ENCODE measurements at places on chromosomes 16 and 17.

- no peak for DNase-seq
Observed at GRCh38 chr17:34378664-34379101, 15.7 kb upstream of the CCL1 start.

GRCh38 chr16:4110680-4111079 lies 5.6 kb downstream of the ADCY9 start:
- no peak for DNase-seq

DNA sequence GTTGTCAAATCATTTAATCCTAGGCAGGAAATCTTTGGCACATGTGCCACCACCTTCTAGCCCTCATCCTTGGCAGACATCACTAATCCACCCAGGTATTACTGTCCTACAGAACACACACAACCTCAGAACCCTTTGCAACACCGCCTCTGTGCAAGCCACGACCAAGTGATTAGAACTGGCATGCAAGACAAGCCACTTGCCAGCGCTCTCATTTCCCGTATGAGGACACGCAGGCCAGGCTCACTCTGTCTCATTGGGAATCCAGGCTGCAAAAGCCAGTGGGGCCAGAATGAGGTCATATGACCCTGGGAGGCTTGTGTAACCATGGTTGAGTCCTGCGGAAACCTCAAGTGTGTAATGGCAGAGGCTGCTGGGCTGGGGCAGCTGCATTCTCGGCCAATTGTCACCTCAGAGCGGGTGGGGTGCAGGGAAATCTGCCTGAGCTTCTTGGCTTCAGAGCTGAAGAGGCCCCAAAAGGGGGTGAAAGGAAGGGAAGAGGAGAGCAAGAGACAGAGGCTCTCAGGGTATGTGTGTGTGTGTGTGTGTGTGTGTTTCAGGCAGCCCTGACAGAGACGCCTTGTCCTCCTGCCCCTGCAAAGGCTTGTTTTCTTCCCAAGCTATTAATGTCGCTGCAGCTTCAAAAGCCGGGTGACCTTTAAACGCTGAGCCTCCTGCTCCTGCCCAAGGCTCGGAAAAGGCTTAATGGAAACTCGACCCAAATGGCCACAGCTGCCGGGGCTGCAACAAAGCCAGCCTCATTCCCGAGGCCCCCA lies 43.2 kb upstream of the MRPS23 start:
- no peak for DNase-seq

- no peak for DNase-seq
Observed at GRCh38 chr16:89061086-89061485, 32.6 kb upstream of the ACSF3 start.

DNA sequence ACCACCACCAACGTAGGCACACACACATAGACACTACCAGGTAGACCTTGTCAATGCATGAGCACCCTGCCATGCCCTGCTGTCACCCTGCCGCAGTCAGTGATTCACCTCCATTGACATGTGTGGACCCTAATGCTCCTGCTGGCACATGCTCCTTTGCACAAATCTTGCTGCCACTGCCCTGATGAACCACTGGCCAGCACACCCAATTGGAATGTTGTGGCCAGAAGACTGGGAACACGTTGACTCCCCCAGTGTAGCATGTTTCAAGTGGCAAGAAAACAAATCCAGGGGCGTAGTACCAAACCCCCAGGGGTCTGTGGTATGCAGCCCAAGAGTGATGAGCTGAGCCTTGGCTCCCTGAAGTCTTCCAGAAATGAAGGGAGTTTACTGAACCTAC lies 486.4 kb upstream of the KIF2B start:
- DNase-seq, result no peak
